ENCODE measurements at places on chromosomes 1 and 21.

- no peak for DNase-seq
Measured at GRCh38 chr1:47213230-47213963, 18.6 kb downstream of the TAL1 start.

DNA sequence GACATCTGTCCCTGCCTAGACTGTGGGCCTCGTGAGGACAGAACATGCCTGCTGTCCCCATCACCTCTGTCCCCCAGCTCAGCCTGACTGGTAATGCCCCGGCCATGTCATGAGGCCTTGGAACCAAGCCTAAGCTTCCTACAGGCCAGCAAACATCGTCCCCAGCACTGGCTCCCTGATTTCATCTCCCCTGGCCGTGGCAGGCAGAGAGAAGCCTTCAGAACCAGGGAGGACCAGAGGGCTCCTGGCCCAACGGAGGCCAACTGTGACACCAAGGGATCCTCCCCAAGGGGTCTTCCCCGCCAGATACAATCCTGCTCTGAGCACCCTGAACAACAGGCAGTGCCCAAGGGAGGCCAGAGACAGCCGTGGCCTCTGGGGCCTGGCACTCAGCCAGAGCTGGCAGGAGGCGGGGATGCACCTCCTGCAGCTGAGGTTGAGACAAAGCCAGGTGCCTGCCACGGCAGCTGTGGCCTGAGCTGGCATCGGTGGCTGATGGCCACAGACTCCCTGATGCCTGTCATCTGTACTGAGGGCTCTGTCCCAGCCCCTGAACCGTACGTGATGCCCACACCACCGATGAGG, 9.9 kb upstream of the NPHP4 start:
- peak; percentile 43 for DNase-seq

DNA sequence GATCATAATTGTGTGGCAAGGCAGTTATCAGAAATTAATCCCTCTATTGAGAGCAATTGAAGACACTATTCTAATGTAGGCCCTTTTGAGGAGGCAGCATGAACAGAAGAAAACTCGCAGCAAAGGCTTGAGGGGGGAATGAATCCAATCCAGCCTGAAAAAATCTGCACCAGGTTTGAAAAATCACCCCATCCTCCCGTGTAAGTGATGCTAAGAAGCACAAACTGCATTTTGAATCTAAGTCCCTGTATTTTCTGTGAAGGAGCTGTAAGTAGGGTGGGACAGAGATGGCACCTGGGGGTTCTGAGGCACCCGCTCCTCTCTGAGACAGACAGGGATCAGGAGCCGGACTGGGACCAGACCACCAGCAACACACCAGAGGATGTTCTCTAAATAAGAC, at the start of gene CRB1:
Gene CRB1 (plus strand): TSS at position 241 of the 400 bp plus-strand sequence. CDS start 161 bp downstream, outside the sequence.
- DNase-seq: no peak

DNA sequence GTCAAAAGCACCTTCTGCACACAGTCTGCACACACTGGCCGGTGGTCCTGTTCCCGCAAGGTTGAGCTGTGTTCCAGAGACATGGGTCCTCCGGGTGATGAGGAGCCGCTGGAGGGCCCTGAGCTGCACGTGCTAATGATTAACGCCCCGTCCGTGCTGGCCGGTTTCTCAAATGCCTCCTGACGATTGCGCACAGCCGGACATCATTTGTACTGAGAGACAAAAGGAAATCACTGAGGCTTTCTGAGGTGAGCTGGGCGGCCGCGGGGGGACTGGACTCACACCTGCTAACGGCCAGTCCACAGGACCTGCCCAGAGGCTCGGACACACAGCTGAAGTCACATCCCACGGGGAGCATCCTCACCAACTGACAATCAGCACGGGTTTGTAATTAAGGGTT, 29.2 kb downstream of the POFUT2 start:
- DNase-seq: peak; percentile 15

- DNase-seq: no peak
Measured at GRCh38 chr1:89200663-89201062, 1.9 kb upstream of the GBP4 start.

- DNase-seq: peak; percentile 24
Measured at GRCh38 chr1:218811497-218811896, 362.2 kb upstream of the LYPLAL1 start.

- DNase-seq: no peak
Measured at GRCh38 chr21:42075686-42076471, 4.8 kb downstream of the UMODL1 start.

GRCh38 chr1:200495901-200496300, 86.1 kb upstream of the ZNF281 start:
- DNase-seq: no peak

- no peak for DNase-seq
Measured at GRCh38 chr1:228390649-228391048, 16.0 kb downstream of the TRIM11 start.

GRCh38 chr1:65434760-65435159, 14.3 kb downstream of the LEPR start:
- no peak for DNase-seq

- DNase-seq: no peak
Measured at GRCh38 chr1:10862743-10863335, 66.4 kb upstream of the CASZ1 start.

GRCh38 chr1:248815407-248816034, 10.2 kb downstream of the SH3BP5L start:
- DNase-seq: no peak

DNA sequence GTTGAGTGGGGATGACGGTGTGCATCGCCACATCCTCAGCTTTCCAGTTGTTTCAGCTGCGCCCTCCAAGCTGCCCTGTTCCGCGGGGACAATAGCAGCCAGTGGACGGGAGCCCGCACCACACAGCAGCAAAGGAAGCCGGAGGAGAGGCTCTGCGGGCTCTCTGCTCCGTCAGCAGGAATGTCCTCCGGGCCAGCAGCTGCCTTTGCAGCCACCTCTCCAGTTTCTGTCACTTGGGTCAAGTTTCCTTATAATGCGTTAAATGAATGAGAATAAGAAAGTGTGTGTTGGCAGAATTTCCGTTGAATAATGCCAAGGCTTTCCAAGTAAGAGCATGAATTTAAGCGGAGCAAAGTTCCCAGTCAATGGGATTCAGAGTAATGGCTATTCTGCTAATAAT, 263.3 kb downstream of the KIF26B start:
- no peak for DNase-seq

GRCh38 chr1:50423670-50424000, 392 bp upstream of the DMRTA2 start:
- no peak for DNase-seq

DNA sequence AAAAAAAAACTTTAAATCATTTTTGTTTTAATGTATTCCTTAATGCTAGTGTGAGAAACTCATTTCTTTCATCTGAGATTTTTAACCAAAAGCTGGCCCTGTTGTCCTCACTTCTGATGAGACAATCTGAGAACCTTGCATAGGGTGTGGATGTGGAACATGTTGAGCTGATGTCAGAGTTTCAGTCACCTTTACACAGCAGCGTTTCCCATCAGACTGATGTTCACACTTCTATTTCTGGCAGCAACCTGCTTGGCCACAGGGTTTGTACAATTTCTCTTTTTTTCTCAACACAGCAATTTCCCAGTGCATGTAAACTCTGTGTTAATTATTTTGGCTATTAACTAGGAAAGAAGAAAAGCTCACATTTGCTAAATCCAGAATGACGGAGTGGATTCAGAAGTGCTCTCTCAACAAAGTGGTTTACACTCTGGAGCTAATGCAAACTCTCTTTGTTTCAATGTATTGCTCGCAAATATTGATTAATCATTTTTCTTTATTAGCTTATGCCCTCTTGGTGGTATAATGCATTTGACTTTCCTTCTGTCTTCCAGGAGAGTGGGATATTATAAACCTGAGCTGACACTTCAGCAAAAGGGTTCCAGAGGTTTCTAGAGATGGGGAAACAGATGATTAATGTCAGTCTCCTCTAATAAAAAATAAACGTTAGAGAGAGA, 70.5 kb upstream of the HSPA13 start:
- DNase-seq: no peak

- no peak for DNase-seq
Measured at GRCh38 chr1:80982831-80983230, 817.9 kb upstream of the ADGRL2 start.

- DNase-seq: no peak
Measured at GRCh38 chr21:37396855-37397254, 30.3 kb downstream of the DYRK1A start.
